NCI-H1092 (cell line): ENCODE measurements at places on chromosomes 6 and 20.
A peak's percentile ranks its signal among the peaks of the same experiment; 100 is the strongest.

DNA sequence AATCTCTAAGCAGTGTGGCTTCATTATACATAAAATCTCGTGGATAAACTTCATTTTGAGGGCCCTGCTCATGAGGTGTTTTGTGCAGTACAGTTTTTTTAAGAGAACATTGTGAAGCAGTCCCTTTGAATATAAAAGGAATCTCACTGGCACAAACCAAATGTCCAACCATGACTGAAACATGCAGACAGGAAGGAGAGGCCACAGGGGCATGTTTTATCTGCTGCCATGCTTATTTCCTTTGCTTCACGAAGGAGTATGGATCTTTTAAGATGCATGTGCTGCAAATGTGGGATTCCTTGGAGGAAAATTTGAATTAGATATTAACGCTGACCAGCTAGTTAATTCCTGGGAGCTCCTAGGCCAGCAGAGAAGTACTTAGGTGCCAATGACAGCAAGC is 192.3 kb downstream of the DST start:
- DNase-seq, result no peak

GRCh38 chr20:39347626-39348025 is 385.5 kb downstream of the DHX35 start:
- DNase-seq, result no peak

DNA sequence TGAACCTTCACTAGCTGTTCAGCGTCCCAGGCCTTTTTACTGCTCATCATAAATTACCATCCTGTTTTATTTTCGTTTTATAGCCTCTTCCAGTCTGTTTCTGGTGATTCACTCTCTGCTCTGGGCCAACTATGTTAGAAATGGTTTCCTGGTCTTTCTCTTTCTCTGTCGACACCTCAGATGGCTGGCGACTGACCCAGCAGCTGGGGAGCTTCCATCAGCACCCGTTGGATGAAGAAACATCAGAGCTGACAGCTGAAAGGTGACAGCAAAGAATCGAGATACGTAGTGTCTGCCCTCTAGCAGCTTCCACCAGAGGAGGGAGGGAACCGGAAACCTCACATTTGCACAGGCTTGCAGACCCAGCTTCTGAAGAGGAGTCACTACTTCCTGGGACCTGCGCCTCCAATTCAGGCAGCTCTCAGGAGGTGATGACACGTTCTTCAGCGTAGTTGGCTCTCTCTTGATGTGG is 82.9 kb upstream of the MLN start:
- DNase-seq, result no peak

GRCh38 chr20:39825950-39826349 is 863.1 kb downstream of the MAFB start:
- no peak for DNase-seq

- no peak for DNase-seq
Observed at GRCh38 chr20:20343932-20344331, 24.0 kb upstream of the INSM1 start.

GRCh38 chr6:21469213-21469612 is 124.3 kb upstream of the SOX4 start:
- no peak for DNase-seq

DNA sequence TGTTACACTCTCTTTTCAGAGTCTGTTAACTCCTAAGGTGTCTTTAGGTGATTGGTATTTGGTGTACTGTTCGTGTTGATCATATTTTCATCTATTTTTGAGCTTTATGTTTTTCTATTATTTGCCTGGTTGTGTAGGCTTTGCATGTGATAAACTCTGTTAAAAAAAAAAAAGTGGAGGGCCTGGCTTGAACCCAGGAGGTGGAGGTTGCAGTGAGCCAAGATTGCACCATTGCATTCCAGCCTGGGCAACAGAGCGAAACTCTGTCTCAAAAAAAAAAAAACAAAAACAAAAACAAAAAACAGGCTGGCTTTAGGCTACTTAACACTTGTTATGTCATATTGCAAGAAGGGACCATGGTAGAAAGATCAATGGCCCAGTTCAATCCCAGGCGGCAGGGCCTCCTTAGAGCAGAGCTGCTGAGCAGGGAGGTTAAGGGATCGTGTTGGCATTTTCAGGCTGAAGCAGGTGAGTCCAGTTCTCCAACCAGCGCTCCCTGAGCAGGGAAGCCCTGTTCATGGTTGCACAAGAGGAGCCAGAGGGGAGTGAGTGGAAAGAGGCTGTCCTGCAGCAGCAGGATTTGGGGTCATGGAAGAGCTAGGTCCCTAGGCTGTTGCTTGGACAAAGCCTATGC is 8.5 kb downstream of the PYGB start:
- no peak for DNase-seq

GRCh38 chr6:166643891-166644590 is 17.0 kb upstream of the RPS6KA2 start:
- no peak for DNase-seq

- DNase-seq, result peak; percentile 57
Observed at GRCh38 chr20:25453035-25453810, 45.8 kb downstream of the GINS1 start.

GRCh38 chr20:54167909-54168872 is 5.6 kb downstream of the CYP24A1 start:
- no peak for DNase-seq

GRCh38 chr6:57135885-57136284 is 36.2 kb upstream of the BAG2 start:
- DNase-seq, result no peak

GRCh38 chr20:49291200-49291599 is 13.3 kb upstream of the ZNFX1 start:
- no peak for DNase-seq

- DNase-seq, result peak; percentile 87
Observed at GRCh38 chr20:462199-462991, at the start of gene TBC1D20. Gene TBC1D20, minus strand, starts transcription at chr20:462533. Its CDS starts 128 bp downstream, at chr20:462405.

GRCh38 chr20:4165984-4166725 is 150.8 kb upstream of the RNF24 start:
- DNase-seq, result no peak

- DNase-seq, result no peak
Observed at GRCh38 chr20:61661025-61661424, 404.7 kb downstream of the TAF4 start.

GRCh38 chr6:3294921-3295871 is 36.4 kb downstream of the PSMG4 start:
- no peak for DNase-seq

DNA sequence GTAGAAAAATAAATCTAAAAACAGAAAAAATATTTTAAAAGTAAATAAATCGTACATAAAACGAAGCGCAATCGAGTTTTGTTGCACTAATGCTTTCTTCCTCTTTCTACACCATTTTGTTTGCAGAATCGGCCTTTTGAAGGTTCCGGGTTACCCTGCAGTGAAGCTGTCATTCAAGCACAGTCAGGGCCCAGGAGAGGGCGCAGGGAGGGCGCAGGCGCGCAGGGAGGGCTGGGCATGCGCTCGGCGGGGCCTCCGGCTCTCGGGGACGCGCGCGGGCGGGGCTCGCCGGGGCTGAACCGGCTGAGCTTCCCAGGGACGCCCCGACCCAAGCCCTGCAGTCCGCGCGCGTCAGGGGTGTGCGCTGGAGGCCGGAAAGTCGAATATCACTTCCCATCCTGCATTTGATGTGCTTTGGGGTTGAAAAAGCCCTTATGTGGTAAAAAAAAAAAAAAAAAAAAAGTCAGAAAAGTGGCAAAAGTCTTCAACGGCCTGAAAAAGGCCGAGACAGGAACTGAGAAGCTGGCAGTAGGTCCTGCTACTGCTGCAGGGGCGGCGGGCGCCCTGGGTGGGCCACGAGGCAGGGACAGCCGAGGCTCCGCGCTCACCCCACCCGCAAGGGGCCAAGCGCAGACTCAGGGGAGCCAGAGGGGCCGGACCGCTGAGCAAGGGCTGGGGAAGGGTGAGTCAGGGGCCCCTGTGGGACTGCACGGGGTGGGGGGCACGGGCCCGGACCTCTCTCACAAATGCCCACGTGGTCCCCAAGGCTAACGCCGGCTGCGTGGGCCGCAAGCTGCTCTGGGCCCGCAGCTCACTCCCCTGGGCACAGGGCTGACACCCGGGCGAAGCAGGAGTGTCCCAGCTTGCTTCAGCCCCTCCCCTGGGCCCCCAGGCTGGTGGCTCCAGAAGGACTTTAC is 40.5 kb downstream of the THBS2 start:
- DNase-seq, result peak; percentile 89

DNA sequence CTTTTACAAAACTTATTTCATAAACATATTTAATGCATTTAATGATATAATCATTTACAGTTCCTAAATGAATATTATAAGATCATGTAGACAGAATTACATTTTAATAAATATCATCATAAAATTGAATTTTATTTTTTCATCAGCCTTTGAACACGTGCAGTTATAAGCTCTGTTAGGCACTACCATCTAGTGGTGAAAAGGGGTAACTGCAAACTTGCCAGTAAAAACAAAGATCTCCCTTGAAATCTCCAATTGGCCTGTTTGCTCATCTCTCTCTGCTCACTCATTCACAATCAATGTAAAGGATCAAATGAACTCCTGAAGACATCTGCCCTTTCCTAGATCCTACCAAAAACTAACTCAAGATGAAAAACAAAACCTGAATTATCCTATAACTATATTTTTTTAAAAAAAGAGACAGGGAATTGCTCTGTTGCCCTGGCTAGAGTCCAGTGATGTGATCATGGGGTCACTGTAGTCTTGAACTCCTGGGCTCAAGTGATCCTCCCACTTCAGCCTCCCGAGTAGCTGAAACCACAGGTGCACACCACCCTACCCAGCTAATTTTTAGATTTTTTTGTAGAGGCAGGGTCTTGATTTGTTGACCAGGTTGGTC is 31.7 kb downstream of the SAMHD1 start:
- DNase-seq, result peak; percentile 23

- DNase-seq, result no peak
Observed at GRCh38 chr6:81166770-81167169, 585.7 kb downstream of the TENT5A start.

- no peak for DNase-seq
Observed at GRCh38 chr6:95819939-95820338, 195.8 kb upstream of the FUT9 start.

- no peak for DNase-seq
Observed at GRCh38 chr6:71902261-71902660, 15.9 kb downstream of the RIMS1 start.

DNA sequence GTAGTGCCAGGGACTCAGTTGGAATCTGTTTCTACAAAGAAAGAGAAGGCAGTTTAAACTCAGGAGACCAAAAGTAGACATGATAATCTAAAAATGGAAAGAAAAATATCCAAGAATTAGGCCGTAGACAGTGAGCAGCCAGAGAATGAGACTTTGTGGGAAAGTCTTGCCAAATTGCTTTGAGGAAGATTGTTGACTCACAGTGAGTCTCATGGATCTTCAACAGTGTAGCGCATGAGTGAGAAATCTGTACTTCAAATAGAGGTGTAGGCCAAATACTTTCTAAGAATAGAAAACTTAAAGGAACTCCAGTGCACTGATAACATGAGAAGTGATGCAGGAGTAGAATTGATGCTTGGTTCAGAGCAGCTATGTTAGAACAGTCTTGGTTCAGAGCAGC is 284.5 kb downstream of the HTR1B start:
- no peak for DNase-seq

DNA sequence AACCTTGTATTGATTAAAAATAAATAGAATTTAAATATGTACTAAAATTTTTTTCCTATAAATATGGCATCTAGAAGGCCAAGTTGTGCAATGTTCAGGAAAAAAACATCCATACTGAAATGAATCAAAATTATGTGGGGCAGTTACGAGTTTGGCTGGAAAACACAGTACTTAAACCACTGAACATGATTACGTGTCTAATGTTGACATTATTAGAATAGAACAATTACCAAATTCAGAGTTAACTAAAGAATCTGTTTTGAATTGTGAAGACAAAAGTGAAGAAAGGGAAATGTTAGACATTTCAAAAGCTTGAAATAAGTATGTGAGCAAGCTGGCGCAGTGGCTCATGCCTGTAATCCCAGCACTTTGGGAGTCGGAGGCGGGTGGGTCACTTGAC is 57.2 kb downstream of the KLHL31 start:
- DNase-seq, result no peak

- no peak for DNase-seq
Observed at GRCh38 chr20:858011-858410, 24.5 kb downstream of the FAM110A start.

DNA sequence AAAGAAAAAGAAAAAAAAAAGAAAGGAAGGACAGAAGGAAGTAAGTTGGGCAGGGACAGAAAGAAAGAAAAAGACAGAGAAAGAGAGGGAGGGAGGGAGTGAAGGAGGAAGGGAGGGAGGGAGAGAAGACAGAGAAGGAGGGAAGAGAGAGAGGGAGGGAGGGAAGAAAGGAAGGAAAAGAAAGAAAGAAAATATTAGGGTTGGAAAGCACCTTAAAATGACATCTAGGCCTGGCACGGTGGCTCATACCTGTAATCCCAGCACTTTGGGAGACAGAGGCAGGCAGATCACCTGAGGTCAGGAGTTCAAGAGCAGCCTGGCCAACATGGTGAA is 33.2 kb downstream of the FASTKD5 start:
- no peak for DNase-seq

- no peak for DNase-seq
Observed at GRCh38 chr20:52994184-52994970, 22.2 kb downstream of the TSHZ2 start.

- no peak for DNase-seq
Observed at GRCh38 chr6:89357390-89357789, 4.9 kb upstream of the UBE2J1 start.

GRCh38 chr20:56806952-56807517 is 177.9 kb downstream of the TFAP2C start:
- DNase-seq, result no peak

DNA sequence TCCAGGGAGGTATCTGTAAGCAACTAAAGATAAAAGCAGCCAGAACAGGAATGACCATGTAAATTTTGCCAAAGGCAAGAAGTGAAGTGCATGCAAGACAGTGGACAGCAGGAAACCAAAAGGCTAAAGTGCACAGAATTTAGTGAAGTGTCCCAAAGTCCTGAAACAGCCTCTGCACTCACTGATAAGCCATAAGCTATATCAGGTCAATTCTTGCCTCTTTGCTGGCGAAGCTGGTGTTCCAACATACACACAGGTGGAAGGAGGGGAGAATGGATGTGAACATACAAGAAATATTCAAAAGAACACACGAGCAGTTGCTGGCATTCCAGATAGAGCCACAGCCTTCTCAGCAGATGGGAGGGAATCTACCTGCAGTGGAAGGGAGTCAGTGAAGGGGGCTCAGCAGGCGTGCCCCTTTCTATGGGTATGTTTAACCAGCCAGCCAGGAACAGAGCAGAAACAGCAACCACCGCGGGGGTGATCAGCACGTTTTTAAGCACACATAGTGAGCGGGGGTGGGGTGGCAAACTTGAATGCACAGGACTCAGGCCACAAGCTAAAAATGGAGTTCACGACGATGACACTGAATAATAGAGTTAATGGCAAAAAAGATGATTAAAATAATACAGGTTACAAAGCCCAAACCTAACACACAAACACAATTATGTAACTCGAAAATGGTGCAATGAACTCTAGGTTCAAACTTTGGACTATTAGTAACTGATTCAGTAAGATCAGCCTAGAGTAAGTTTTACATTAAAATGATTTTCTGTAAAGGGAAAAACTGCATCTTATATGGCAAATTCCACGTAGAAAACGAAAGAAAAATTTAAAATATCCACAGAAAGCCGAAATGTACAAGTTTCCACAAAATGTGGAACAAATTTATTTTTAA is 1.2 kb downstream of the ECI2 start:
- DNase-seq, result no peak

- no peak for DNase-seq
Observed at GRCh38 chr20:31341470-31341869, 26.9 kb upstream of the DEFB118 start.
